Mammary epithelial cell (primary cell): ENCODE measurements at places on chromosomes 4 and X.

DNA sequence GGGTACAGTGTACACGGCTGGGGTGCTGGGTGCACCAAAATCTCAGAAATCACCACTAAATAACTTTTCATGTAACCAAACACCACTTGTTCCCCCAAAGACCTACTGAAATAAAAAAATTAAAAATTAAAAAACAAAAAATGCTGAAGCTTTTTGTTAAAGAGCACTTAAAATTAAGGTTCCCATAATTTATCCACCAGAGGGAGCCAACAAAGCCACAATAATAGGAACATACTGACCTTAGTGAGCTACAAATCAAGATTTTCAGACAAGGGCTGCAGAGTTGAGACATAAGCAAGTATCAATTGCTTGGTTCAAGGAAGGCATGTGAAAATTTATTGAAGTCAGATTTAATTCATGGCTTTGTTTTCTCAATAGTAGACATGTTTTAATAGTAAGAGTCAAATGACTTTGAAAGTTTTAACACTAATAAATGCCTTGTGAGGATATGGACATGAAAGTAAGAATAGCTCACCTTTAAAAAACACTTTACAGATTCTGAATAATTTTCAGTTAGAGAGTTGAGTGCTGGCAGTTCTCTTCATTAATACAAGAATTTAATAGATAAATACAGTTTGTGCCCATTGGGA, 43.0 kb upstream of the SCOC start:
- peak; percentile 17 for DNase-seq

- no peak for DNase-seq
These were observed 926 bp downstream of the NDP start for GRCh38 chrX:43971966-43972961.

DNA sequence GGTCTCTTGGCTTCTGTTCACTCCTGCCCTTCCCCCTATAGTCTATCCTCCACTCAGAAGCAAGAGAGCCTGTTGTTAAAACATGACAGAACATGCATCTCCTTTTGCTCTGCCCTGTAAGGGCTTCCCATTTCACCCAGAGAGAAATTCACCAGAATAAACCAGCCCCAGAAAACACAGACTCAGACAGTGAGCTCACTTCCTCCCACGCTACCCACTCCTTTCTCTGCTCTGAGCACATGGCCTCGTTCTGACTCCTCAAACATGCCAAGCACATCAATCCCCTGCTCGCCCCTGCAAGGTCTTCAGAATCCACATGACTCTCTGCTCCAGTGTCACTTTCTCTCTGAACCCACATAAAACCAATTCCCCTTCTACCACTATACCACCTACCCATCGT, 50.4 kb downstream of the MID1 start:
- peak; percentile 75 for DNase-seq

DNA sequence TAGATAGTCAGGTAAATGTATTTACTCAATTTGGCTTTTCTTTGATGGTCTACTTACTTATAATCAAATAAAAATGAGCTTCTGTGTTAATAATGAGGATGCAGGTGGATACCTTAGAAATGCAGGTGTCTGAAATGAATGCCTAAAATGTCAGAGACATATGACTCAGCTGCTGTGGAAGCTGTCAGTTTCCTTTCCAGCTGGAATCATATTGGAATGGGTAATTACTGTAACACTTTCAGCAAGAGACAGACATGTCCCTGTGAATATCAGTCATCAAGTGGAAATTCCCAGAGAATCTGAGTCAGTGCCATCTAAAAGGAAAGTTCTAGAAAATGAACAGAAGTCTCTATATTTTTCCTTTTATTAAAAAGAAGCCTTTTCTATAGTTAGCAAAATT, 783.0 kb upstream of the AADAT start:
- DNase-seq = peak; percentile 87

DNA sequence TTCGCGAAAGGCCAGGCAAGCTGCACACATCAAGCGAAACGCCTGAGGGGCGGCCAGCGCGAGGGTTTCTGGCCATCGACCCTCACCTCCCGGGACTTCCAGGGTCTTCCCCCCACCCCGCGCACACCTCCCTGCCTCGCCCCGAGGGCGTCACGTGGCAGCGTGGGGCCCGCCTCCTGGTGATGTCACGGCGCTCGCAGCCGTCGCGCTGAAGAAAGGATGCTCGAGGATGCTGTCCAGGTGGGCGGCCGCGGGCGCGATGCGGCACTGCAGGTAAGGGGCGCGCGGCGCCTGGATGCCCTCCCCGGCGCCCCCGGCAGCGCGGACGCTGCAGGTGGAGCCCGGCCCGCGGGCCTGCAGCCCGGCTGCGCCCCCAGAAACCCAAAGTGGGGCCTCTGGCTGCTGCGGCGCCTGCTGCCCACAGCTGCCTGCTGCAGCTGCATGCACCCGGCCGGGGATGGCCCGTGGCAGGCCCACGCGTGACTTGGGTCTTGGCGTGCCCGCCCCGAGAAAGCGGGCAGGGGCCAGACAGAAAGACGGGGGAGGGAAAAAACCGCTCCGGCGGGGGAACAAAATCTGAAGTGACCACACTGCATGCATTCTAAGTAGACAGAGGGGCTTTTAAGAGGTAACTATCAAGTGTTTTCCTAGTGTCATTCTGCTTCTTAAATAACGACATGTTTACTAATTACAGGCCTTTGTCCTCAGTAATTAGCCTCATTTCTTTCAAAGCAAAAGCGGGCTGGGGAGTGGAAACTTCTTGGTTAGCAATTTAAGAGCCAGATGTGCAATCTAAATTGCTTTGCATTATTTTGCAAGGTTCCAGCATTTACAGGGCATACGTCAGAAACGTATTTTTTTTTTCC, 1.7 kb downstream of the CLCN4 start:
- no peak for DNase-seq

DNA sequence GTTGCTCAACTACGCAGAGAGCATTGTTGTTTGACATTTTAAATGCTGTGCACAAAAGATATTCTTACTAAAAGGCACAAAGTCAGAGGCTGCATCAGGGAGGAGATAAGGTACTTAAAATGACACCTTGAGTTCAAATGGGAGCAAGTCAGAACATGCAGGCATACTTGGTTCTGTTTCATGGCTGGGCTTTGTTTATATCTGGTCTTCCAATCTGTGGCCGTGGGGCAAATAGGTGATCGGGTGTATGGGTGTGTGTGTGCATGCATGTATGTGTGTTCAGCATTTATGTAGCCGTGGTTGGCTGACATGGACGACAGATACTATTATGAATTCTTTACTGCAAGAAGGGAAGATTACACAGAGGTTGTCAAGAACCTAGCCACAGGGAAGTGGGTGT, 106.1 kb downstream of the RASL11B start:
- DNase-seq = peak; percentile 58

DNA sequence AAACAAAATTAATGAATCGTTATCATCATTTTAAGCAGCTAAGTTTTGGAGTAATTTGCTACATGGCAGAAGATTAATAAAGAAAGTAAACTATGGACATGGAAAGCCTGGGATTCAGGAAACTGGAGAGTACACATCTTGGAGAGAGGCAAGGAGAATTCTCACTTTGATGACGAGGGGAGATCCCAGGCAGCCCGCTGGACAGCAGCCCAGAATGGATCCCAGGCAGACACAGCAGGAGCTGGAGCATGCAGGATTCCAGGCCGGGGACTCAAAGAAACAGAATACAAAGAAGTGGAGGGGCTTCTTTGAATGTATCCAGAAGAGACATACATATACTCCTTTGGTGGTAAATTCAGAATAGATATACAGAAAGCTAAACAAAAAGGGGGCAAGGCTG, 118.0 kb upstream of the ATP6AP2 start:
- DNase-seq = no peak

GRCh38 chr4:1583051-1583785, 100.9 kb downstream of the FAM53A start:
- DNase-seq = no peak

DNA sequence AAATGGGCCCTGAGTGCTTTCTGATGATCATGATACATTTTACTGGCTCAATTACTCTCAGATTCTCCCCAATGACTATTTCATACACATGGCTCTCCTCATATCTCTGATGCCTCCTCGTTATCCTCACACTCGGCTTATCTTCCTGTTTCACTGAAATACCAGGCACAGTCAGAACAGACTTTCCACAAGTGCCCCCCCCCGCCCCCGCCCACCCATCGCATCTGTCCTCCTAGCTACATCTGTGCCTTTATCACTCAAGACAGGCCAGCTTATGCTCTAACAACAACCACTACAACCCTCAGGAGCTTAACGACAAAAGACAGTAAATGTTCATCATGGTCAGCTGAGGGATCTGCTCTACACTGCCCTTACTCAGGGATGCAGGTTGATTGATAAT, 610.6 kb upstream of the DIPK2B start:
- DNase-seq = no peak
